ENCODE measurements at places on chromosomes 12 and 14.

GRCh38 chr14:79543967-79544697 is 667.2 kb downstream of the DIO2 start:
- DNase-seq: no peak

DNA sequence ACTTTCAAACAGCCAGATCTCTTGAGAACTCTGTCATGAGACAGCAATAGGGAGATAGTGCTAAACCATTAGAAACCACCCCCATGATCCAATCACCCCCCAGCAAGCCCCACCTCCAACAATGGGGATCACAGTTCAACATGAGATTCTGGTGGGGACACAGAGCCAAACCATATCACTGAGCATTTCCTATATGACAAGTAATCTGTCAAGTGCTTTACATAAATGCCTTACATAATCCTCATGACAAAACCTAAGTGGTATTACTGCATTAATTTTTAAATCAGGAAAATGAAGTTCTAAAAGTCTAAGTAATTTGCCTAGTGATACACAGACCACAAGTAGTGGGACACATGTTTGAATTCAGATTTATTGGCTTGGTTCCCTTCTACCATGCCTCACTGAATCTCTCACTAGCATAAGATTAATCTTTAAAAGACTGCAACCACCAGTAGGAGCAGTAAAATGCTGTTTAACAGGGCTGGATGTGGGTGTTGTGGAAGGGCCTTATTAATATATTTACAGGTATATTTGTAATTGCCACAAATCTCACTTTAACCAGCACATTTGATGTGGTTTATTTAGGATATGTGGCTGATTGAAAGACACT is 323.1 kb upstream of the FBXO33 start:
- DNase-seq: no peak

- peak; percentile 86 for DNase-seq
Observed at GRCh38 chr12:53452159-53453077, 516 bp downstream of the PCBP2 start.

DNA sequence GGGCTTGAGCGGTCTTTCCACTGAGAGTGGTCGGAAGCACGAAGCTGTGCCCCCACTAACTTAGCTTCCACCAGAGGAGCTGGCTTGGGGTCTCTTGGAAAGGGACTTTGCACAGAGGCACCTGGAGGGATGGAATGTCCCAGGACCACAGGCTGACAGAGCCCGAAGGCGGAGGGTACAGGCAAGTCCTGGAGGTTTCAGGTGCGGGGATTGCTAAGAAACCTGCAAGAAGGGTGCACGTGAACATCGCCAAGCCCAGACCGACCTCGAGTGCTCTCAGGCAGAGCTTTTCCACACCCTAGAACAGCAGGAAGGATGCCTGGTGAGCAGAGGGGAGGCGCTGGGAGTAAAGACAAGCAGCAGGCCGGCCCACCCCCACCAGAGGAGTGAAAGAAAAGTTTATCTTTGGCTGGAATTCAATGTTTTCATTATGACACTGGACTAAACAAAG is 61.6 kb downstream of the SERPINA3 start:
- no peak for DNase-seq

- peak; percentile 78 for DNase-seq
Observed at GRCh38 chr12:49264466-49264872, 413 bp upstream of the TUBA1C start.

- DNase-seq: no peak
Observed at GRCh38 chr12:32261638-32262037, 137.7 kb upstream of the FGD4 start.

DNA sequence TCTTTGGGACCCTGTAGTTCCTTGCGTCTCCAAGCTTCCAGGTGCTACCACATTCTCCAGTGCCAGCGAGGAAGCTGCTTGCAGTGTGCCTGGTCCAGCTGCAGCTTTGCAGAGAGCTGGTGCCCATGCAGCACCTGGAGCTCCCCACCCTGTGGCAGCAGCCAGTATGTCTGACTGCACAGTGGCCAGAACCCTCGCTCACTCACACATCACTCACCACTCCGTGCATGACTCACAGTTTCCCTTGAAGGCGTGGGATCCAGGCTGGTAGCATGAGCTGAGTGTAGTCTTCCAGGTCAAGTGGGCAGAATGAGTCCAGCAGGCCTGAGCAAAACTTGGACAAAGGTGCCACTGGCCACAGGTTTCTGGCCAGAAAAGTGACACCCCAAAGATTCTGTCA is 33.6 kb downstream of the SDR9C7 start:
- DNase-seq: no peak

GRCh38 chr14:23025151-23025814 is 9.4 kb downstream of the PSMB5 start:
- no peak for DNase-seq

GRCh38 chr12:40107098-40107802 is 1.4 kb upstream of the SLC2A13 start:
- DNase-seq: peak; percentile 83

- no peak for DNase-seq
Observed at GRCh38 chr14:58100735-58101368, 51.2 kb downstream of the ARMH4 start.

DNA sequence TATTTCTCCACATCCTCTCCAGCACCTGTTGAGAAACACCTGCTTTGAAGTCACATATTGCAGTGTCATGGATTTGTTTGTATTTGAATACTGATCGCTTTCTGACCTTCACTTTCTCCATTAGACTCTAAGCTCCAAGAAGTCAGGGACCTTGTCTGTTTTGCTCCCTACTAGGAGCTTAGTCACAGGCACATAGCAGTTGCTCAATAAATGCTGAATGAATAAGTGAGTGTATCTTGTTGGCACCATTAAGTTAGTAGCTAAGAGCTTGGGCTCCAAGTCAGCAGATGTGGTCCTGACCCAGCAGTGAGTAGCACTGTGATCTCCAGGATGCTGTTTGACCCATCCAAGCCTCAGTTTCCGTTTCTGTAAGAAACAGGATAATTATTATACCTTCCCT is 10.1 kb downstream of the MVK start:
- DNase-seq: no peak

DNA sequence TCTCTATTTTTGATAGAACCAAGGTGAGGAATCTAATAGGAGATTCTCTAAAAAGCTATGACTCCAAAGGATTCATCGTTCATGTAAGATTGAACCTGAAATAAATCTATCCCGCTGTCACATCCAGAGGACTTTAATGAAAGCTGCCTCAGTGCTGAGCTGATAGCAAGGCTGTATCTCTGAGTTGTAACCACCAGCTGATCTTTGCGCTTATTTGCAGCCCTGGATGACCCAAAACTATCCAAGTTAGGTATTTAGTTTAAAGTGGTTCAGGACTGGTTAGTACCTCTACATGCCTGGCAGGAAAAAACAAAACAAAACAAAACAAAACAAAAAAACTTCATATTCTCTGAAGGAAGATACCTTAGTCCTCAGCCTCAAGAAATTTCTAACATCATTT is 8.8 kb upstream of the ANKRD33 start:
- DNase-seq: no peak

DNA sequence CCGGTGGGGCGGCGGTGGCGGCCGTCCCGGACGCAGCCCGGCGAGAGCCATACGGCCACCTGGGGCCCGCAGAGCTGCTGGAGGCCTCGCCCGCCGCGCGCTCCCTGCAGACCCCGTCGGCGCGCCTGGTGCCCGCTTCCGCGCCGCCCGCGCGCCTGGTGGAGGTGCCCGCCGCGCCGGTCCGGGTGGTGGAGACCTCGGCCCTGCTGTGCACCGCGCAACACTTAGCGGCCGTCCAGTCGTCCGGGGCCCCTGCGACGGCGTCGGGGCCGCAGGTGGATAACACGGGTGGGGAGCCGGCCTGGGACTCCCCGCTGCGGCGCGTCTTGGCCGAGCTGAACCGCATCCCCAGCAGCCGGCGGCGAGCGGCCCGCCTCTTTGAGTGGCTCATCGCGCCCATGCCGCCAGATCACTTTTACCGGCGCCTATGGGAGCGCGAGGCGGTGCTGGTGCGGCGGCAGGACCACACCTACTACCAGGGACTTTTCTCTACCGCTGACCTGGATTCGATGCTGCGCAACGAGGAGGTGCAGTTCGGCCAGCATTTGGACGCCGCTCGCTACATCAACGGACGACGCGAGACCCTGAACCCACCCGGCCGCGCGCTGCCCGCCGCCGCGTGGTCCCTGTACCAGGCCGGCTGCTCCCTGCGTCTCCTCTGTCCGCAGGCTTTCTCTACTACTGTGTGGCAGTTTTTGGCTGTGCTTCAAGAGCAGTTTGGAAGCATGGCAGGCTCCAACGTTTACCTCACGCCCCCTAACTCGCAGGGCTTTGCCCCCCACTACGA is 716 bp downstream of the RIOX1 start:
- DNase-seq: peak; percentile 79

DNA sequence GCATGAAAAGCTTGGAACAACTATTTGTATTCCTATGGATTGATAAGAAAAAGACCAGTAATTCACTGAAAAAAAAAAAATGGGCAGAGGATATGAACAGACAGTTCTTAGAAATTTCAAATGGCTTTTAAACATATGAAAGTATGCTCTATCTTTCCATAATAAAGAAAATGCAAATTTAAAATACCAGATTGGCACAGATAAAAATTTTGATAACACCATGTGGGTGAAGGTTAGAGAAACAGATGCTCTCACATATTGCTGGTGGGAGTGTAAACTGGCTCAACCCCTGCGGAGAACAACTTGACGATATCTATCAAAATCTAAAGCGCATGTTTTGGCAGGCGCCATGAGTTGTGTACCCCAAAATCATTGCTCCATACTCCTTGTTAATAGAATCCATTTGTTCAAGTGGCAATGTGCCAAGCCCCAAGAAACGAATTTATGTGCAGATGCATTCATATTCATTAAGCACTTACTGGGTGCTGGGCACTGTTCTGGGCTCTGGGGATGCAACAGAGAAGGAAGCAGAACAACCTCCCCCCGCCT is 29.5 kb upstream of the TMPO start:
- DNase-seq: no peak

DNA sequence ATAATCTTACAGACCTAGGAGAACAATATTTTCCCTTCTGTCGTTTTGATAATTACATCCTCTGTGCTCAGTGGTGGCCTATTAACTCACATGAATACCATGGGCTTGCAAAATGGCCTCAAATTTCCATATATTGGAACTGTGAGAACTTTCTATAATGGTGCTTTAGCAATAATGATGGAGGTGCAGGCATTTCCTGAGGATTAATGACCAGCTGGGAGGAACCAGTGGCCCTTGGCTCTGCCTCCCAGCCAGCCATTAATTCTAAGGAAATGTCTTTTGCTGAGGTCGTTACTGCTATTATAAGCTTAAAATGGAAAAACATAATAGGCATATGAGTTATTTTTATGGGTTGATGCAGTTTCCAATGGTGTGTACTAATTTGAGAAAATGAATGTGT is 33.6 kb downstream of the HMGA2 start:
- no peak for DNase-seq

DNA sequence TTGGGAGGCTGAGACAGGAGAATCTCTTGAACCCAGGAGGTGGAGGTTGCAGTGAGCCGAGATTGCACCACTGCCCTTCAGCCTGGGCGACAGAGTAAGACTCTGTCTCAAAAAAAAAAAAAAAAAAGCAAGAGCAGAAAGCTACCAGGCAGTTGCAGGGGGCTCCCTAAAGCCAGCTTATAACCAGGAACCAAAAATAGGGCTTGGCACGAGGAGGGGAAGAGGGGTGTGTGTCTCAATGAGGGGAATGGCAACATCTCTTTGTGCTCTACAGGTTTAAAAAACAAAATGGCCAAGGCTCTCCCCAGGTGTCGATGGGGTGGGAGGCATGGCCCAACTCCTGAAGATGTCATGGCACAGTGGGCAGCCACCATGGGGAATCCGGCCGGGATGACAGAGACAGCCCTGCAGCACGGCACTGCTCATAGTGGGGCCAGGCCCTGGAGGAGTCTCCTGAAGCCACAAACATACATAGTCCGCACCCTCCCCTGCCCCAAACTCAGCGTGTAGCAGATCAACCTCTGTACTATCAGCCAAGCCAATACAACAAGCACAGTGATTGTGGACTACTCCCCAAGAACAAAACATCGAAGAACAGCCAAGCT is 16.0 kb upstream of the EIF5 start:
- no peak for DNase-seq

DNA sequence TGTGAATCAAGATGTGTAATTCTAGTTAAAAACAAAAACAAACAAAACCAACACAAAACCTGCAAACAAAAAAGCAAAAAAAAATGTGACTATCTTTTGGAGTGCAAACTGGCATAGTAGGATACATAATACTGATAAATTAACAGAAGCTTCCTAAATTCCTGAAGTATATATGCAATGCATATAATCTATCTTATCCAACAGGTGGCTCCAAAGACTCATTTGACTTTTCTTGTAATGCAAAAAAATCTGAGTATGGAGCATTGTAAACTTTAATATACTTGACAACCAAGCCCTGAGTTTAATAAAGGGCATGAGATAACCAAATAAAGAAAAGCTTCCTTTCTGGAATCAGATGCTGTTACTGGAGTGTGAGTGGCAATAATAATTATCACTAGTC is 1003.6 kb downstream of the FSCB start:
- DNase-seq: no peak

DNA sequence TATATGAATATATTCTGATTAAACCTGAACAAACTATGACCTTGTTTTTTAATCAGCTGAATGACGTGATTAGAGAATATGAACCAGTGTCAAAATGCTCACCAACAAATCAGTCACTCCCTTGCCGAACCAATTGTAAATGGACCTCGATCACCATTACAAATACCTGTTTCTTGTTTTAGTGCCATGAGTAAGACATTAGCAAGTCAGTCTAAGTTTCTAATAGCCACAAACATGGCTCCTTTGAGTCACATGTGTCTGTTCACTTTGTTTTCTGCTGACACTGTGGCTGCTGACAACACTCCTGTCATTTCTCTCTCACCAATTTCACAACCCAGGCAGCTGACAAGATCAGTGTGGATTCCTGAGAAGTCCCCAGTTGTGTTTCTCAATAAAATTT is 286.2 kb upstream of the MDGA2 start:
- no peak for DNase-seq

DNA sequence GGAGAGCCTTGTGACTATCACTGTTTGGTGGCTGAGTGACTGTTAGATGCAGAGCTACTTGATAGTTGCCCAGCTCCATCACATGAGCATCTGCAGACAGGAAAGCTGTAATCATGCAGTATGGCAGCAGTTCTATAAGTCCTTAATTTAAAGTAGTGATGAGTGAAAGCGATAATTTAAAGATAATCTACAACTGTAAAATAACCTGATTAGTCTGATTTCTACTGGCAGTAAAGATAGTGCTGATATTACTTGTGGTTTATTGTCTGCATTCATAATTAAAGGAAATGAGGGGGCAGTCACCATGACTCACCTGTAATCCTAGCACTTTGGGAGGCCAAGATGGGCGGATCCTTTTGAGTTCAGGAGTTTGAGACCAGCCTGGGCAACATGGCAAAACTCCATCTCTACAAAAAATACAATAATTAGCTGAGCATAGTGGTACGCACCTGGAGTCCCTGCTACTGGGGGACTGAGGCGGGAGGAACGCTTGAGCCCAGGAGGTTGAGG is 41.2 kb upstream of the PLEKHD1 start:
- no peak for DNase-seq

- DNase-seq: no peak
Observed at GRCh38 chr12:86530996-86531655, 274.9 kb upstream of the MGAT4C start.

DNA sequence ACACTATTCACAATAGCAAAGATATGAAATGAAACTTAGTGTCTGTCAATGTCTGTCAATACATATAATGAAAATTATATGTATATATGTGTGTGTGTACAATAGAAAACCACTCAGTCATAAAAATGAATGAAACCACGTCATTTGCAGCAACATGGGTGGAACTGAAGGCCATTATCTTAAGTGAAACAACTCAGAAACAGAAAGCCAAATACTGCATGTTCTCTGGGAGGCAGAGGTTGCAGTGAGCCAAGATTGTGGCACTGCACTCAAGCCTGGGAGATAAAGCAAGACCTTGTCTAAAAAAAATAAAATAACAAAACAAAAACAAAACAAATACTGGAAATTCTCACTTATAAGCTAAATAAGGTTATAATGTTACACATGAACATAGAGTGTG is 16.7 kb upstream of the E2F7 start:
- DNase-seq: no peak
